ENCODE measurements at places on chromosomes 12 and 14.

- peaks cover 52% of the 10 kb centered on the region for H3K27me3 ChIP-seq
- no peaks in the 10 kb centered on the region for H3K4me1 ChIP-seq
- no peaks in the 10 kb centered on the region for H3K36me3 ChIP-seq
- no peak overlapping the region for H3K27ac ChIP-seq
Measured at GRCh38 chr12:65968889-65969509, 144.7 kb downstream of the HMGA2 start.

- no peak overlapping the region for H3K27ac ChIP-seq
- DNase-seq: no peak
- H3K27me3 ChIP-seq: no peaks in the 10 kb centered on the region
Measured at GRCh38 chr12:131701705-131702572, 9.0 kb upstream of the SFSWAP start.

DNA sequence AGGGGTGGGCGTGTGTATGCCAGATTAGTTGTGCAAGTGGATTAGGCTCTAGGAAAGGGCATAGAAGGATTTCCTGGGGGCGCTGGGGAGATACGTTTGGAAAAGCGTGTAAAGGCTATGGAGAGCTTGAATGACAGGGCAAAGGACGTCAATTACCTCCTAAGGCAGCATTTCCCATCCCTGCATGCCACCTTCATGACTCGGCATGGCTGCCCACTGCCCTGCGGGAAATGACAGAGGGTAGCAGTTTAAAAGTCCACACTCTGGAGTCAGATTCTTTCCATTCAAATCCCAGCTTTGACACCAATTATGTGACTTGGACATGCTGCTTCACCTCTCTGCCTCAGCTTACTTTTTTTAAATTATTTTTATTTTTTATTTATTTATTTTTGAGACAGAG lies 14.8 kb upstream of the TMEM229B start:
- DNase-seq: no peak
- no peak overlapping the region for H3K4me3 ChIP-seq
- H3K4me1 ChIP-seq: peaks cover under 1% of the 10 kb centered on the region
- no peak overlapping the region for H3K27ac ChIP-seq
- peaks cover 3% of the 10 kb centered on the region for H3K36me3 ChIP-seq

DNA sequence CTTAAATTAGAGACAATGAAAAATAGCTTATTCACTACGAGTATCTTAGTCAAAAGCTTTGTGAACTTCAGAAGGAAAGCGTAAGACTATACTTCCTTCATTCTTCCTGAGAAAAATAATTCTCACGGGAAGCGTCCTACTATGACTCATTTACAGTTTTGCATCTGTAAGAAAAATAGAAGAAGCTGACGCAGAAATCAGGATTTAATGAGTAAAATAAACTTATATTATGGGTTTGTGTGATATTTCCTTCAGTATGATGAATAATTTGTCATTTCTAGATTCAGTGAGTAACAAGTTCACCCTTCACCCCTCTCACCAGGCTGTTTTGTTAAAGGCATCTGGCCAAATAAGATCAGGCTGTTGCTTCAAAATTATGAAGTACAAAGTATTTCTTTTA lies 17.8 kb upstream of the PDE3A start:
- H3K4me3 ChIP-seq: no peak overlapping the region
- no peaks in the 10 kb centered on the region for H3K4me1 ChIP-seq
- H3K27ac ChIP-seq: no peak overlapping the region
- H3K36me3 ChIP-seq: no peaks in the 10 kb centered on the region
- no peak for DNase-seq

DNA sequence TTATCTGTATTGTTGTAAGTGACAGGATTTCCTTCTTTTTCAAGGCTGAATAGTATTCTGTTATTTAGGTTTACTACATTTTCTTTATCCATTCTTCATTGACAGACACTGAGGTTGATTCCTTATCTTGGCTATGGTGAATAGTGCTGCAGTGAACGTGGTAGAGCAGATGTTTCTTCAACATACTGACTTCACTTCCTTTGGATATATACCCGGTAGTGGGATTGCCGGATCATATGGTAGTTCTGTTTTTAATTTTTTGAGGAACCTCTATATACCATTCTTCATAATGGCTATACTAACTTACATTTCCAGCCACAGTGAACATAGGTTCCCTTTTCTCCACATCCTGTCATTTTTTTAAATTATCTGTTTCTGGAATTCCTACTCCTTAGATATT lies 21.8 kb downstream of the DERA start:
- H3K27me3 ChIP-seq: no peaks in the 10 kb centered on the region
- peaks cover 6% of the 10 kb centered on the region for H3K4me1 ChIP-seq
- no peak overlapping the region for H3K27ac ChIP-seq
- DNase-seq: no peak
- peaks cover 2% of the 10 kb centered on the region for H3K36me3 ChIP-seq

DNA sequence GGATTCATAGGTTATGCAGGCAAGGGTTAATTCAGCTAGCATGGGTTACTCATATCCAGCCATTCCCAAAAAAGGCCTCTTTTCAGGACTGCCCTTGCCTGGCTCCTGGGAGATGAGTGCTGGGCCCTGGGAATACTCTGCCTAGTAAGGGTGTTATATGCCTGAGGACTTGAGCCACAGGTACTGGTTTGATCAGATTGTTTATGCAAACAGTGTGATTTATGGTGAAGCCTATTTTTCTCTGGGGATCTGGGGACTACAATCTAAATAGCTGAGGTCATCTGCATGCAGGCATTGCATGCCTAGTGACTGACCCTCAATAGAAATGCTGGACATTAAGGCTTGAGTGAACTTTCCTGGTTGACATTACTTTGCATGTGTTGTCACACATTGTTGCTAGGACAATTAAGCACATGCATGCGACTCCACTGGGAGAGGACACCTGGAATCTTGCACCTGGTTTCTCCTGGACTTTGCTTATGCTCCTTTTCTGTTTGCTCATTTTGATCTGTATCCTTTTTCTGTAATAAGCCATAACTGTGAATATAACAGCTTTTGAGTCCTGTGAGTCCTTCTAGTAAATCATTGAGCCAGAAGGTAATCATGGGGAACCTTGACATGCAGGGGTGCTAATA lies 73.0 kb downstream of the RAD51B start:
- no peak overlapping the region for H3K27ac ChIP-seq
- H3K4me1 ChIP-seq: peaks cover 7% of the 10 kb centered on the region
- H3K4me3 ChIP-seq: no peak overlapping the region
- H3K36me3 ChIP-seq: no peaks in the 10 kb centered on the region
- H3K27me3 ChIP-seq: no peaks in the 10 kb centered on the region

DNA sequence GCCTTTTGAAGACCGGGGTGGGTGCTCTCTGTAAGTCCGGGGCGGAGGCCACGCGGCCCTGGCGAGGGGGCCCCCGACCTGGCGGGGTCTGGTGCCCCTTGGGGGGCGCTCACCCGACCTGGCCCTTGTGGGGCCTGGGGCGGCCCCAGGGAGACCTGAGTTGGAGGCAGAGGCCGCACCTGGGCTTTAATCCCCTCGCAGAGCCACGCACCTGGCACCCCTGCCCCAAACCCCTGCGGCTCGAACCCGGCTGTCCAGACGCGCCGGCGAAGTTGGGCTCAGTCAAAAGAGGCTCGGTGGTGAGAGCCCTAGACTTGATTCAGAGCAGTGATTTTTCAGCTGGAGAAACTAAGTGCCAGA lies 267 bp downstream of the CFAP251 start:
- H3K4me1 ChIP-seq: peaks cover 18% of the 10 kb centered on the region
- H3K27ac ChIP-seq: peak overlapping the region; percentile 91
- H3K27me3 ChIP-seq: no peaks in the 10 kb centered on the region

- no peak for DNase-seq
- peaks cover 86% of the 10 kb centered on the region for H3K27me3 ChIP-seq
- no peaks in the 10 kb centered on the region for H3K36me3 ChIP-seq
- H3K27ac ChIP-seq: no peak overlapping the region
- H3K4me3 ChIP-seq: no peak overlapping the region
- no peaks in the 10 kb centered on the region for H3K4me1 ChIP-seq
Measured at GRCh38 chr12:12221560-12221959, 45.3 kb downstream of the LRP6 start.

DNA sequence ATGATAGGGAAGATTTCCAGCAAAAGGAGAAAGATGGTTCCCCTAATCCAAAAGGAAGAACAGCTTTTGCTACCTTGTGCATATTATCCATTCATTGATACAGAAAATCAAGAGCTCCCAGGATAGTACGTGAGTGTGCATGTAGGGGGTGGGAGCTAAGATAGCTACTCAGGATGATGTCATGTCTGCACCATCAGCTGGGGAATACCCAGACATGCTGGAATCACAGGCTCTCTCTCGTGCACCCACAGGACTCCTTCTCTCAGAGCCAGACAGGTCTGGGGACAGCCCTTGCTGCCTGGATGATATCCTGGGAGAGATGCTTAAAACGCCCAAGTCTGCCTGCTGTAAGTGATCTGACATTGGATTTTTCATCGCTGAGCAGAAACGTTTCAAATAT lies 38.9 kb downstream of the FOXN3 start:
- peak overlapping the region; percentile 29 for H3K27ac ChIP-seq
- no peak overlapping the region for H3K4me3 ChIP-seq
- H3K36me3 ChIP-seq: peaks cover 6% of the 10 kb centered on the region

- H3K27me3 ChIP-seq: no peaks in the 10 kb centered on the region
- no peak for DNase-seq
- H3K27ac ChIP-seq: no peak overlapping the region
- peaks cover 7% of the 10 kb centered on the region for H3K36me3 ChIP-seq
- H3K4me1 ChIP-seq: peaks cover 4% of the 10 kb centered on the region
Measured at GRCh38 chr12:51992246-51992645, 14.5 kb upstream of the TAMALIN start.

DNA sequence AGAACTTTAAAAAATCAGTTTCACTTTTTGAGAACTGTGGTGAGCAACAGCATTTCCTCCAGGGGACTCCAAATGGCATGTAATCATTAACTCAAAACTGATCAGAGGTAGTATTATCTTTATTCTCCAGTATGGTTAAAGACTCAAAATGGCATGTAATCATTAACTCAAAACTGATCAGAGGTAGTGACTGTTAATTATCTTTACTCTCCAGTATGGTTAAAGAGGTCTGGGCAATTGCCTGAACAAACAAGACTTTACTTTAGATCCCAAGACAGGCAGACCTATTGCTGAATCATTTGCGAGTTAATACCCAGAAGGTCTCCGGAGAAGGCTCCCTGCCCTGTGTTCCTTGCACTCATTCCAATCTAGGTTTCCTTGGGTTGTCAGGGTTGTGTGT lies 6.6 kb upstream of the ACADS start:
- peaks cover 7% of the 10 kb centered on the region for H3K4me1 ChIP-seq
- no peaks in the 10 kb centered on the region for H3K27me3 ChIP-seq
- H3K36me3 ChIP-seq: peaks cover 22% of the 10 kb centered on the region
- no peak for DNase-seq

- no peak overlapping the region for H3K4me3 ChIP-seq
- H3K27me3 ChIP-seq: no peaks in the 10 kb centered on the region
- H3K36me3 ChIP-seq: peaks cover 24% of the 10 kb centered on the region
- no peak overlapping the region for H3K27ac ChIP-seq
- no peak for DNase-seq
Measured at GRCh38 chr12:130813949-130814348, 25.1 kb downstream of the STX2 start.

DNA sequence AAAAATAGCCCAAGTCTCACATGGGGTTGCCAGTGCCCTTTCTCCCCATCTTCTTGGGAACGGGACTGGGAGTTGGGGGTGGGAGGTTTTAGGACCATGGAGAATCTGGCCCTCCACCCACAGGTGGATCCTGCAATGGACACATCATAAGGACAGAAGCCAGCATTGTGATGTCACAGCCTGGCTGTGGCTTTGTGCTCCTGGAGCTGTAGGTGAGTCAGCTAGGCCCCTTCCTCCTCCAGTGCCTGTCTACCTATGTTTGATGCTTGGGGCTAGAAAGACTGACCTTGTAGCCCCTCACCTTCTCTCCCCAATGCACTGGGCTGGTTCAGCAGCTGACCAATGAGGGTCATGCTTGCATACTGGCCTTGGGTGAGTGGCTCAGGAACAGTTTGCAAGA lies at the start of gene CCDC197:
Gene CCDC197 (plus strand): TSS at position 220 of the 400 bp plus-strand sequence. CDS start 831 bp downstream, outside the sequence.
- no peaks in the 10 kb centered on the region for H3K4me1 ChIP-seq
- H3K4me3 ChIP-seq: no peak within 1 kb of the TSS
- H3K27ac ChIP-seq: no peak within 1 kb of the TSS

- no peak for DNase-seq
- H3K27ac ChIP-seq: no peak overlapping the region
- H3K4me3 ChIP-seq: no peak overlapping the region
- H3K4me1 ChIP-seq: no peaks in the 10 kb centered on the region
- H3K27me3 ChIP-seq: no peaks in the 10 kb centered on the region
- peaks cover 2% of the 10 kb centered on the region for H3K36me3 ChIP-seq
Measured at GRCh38 chr14:67986131-67986841, 166.7 kb downstream of the RAD51B start.

DNA sequence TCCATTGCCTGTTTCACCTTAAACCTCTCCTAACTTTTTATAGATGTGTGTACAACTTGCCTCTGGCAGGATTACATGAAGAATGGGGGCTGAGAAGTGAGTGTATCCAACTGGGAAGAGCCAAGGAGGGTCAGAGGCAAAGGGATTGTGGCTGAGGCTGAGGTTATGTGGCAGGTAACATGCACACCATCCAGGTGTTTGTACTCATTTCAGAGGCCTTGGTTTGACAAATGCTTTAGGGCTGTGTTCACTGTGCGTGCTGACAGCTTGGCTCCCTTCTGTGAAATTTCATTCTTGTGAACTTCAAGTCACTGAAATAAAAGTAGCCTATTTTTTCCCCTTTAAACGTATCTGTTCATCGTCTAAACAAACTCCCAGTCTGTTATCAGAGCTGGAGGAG lies 47.7 kb downstream of the ANO6 start:
- H3K27ac ChIP-seq: no peak overlapping the region
- no peaks in the 10 kb centered on the region for H3K27me3 ChIP-seq
- DNase-seq: no peak
- H3K4me1 ChIP-seq: peaks cover 31% of the 10 kb centered on the region

DNA sequence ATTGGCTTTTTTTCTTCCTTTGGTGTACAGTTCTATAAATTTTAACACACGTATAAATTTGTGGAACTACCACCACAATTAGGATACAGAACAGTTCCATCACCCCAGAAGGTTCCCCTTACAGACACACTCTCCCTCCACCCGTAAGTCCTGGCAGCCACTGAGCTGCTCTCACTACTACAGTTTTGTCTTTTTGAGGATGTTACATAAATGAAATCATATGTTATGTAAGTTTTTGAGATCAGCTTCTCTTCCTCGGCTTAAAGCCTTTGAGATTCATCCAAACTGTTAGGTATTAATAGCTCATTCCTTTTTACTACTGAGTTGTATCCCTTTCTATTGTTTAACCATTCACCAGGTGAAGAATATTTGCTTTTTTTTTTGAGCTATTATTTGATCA lies 74.3 kb upstream of the SLC24A4 start:
- peaks cover 40% of the 10 kb centered on the region for H3K27me3 ChIP-seq
- no peak for DNase-seq
- peaks cover 2% of the 10 kb centered on the region for H3K36me3 ChIP-seq
- H3K4me1 ChIP-seq: no peaks in the 10 kb centered on the region
- no peak overlapping the region for H3K27ac ChIP-seq

DNA sequence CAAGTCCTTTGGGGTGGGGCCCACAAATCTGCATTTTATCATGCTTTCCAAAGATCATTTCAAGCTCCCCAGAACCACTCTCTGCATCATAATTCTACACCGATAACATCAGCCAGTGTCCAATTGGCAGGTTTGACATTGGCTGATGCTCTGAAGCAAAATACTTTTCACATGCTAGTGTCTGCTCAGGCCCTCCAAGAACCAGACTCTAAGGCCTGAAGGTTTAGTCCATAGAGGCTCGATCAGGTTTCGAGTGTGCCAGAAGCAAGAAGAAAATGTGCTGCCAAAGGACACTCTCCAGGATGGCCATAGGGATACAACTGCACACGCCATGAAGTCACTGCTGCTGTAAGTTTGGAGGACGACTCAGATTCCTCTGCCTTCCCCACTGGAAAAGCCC lies 280.3 kb downstream of the KSR2 start:
- H3K27me3 ChIP-seq: no peaks in the 10 kb centered on the region
- H3K36me3 ChIP-seq: no peaks in the 10 kb centered on the region
- no peak overlapping the region for H3K27ac ChIP-seq
- no peak for DNase-seq
- H3K4me3 ChIP-seq: no peak overlapping the region
- H3K4me1 ChIP-seq: no peaks in the 10 kb centered on the region
